ENCODE measurements at places on chromosomes 12 and 14.

- peak; percentile 43 for DNase-seq
Observed at GRCh38 chr12:121038861-121039668, at the start of gene OASL. Gene OASL (minus strand): TSS chr12:121039246. CDS start chr12:121038971, 275 bp downstream.

DNA sequence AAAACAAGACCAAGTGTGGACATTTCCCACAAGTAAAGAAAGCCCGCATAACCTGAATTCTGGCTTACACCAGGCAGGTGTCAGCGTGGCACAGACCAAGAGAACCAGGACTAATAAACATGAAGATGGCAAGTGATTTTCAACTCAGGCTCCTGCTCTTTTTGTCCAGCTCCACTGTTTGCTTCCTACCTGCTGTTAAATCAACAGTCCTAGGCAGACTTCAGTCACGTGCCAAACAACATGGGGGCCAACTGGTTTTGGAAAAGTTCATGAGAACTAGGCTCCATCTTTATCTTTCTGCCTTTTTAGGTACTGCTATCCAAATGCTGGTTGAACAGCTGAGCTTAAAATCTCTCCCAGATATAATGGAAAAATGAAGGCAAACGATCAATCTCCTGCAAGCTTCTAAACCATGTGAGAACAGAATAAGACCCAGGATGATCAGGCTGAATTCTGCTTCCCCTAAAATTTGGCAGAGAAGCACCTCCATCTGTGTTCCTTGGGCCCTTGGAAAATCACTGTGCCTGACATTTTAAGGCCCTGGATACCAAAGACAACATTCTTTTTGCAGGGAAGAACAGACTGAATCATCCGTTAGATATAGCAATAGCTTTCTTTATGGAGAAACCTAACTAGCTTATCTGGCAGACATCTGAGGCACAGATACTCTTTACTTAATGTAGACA, 215.6 kb upstream of the USP15 start:
- DNase-seq = no peak

- DNase-seq = no peak
Observed at GRCh38 chr12:72444125-72444524, 172.0 kb downstream of the TRHDE start.

DNA sequence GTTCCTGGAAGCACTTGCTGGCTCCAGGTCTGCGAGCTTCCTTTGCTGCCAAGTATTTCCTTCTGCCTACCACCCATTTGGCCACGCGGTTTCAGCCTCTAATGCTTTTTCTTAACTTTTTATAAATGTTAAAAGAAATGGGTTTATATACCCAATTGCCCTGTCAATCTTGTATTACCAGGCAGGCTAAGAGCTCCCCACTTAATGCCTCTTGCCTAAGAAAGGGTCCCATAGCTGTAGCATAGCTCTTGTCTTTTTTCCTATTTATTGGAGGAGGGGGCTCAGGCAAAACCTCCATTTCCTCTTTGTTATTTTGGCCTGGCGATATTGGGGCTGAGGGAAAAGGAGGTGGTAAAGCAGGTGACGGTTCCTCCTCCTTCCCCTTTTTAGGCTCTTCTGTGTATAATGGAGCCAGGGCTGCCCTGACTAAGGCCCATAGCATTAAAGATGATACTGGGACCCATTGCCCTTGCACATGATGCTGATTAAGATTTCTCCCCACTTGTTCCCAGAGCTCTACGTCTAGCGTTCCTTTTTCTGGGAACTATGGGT, 21.6 kb upstream of the BLTP3B start:
- DNase-seq = no peak

DNA sequence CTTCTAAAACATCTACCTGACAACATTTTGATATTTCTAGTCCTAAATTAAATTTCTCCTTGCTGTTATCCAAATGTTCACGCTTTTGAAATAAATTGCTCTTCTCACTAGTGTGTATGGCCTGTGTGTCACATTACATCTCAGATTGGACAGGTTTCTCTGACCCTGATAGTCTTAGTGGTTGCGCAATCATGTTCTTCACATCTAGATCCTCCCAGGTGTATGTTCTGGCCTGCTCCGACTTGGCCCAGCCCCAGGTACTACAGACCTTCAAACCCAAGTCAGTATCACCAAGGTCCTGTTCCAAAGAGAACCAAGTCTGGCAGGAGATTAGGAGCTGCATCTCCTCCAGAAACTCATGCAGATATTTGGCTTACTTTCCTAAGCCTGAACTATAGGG, 209.5 kb downstream of the ASCL1 start:
- no peak for DNase-seq

DNA sequence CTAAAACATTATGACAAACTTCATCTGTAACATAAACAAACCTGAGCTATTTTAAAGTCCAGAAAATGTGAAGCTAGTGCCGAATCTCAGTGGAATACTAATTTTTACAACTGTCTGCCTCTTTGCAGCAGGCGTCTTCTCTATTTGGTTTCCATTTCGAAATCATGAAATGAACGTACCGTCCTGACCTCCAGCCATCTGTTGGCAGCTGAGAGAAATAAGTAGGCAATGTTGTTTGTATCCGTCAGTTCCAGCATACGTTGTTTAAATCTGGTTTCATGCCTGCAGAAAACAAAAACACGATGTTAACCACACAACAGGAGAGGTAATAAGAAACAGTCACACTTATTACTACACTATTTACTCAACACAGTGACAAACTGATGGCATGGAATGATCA, 54.3 kb upstream of the KCNJ8 start:
- no peak for DNase-seq

Data from GM04504 (cell line).